ENCODE measurements at places on chromosomes 6 and 20. TPM values are rescaled to one million over a fixed set of nuclear protein-coding genes. Genes with fewer than 3 reads are reported as not detected.

DNA sequence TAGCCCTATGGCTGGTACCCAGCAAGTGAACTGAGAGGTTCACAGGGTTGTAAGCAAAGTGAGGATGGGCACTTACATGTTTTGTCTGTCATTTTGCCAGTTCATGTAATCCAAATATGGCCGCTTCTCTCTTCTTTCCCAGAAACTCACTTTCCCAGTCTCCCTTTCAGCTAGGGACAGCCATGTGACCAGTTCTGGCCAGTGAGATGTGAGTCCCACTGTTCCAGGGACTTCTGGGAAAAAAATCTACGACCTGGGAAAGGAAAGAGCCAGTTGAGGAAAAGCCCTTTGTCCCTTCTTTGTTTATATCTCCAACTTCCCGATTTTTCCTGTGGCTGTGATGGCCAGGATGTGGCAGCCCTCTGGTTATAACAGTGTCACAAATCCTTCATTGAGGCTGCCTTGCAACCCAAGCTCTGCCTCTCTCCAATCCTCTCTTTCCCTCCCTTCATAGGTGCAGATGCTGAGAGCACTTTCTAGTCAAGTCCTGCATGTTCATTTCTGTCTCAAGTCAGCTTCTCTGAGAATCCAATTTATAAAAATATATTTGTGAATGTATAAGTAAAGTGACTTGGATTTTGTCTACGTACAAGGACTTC is 148.6 kb upstream of the ZFP64 start:
- no peak for DNase-seq

GRCh38 chr6:41247288-41247865 is 19.2 kb downstream of the TREML4 start:
- DNase-seq, result no peak

GRCh38 chr20:44500221-44500620 is 21.6 kb downstream of the SERINC3 start:
- no peak for DNase-seq

DNA sequence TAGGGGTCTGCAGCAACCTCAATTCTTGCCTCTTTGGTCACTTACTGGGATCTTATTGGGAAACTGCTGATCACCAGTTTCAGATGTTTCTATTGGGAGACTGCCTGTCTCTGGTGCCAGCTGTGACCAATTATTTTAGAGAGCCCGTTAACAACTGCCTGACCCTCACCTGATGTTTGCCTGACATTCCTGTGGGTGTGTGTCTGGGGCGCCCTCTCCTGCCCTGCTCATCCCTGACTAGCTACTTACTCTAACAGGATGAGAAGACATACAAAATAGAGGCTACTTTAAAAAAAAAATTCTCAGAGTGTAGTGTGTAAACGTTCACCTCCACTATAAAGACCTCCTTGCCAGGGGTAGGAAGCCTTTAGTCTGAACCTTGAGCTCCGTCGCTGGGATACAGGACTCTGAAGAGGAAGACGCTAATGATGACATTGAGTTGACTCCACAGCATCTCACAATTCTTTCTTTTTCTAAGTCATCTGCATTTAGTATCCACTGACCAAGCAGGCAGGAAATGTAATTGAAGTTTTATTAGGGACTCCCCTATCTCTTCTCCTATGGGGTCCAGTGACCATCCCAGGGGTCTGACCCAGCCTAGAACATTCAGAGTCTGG is 54.6 kb upstream of the DDR1 start:
- DNase-seq, result no peak

GRCh38 chr20:328027-328974 is 2.9 kb downstream of the SOX12 start:
- DNase-seq, result no peak

DNA sequence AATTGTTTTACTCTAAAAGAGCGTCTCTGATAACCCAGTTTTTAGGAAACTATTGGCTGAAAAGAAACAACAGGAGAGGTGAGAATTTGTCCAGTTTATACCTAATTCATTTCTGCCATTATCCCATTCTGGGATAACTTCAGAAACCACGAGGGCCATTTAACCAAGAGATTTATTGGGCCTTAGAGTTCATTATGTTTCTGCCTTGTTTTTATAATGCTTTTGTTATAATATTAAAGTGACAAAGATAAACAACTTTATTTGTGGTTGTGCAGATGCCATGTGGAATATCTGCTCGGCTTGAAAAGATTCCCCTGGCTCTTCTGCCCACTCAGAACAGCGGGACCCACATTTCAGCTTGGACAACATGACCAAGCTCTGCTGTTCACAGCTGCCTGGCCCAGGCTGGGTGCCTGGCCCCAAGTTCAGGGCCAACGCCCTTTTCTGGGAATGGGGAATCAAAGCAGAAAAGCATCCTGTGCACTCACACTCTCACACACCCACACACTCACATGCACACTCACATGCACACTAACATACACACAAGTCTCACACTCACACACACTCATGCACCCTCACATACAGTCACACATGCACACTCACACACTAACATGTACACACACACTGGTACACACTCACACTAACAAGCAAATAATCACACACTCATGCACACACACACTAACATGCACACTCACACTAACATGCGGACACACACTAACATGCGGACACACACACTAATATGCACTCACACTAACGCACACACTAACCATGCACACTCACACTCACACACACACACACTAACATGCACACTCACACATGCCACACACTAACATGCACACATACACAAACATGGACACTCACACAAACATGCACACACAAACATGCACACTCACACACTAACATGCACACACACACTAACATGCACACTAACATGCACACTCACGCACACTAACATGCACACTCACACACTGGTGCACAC is 86.7 kb upstream of the NEDD9 start:
- DNase-seq, result no peak

DNA sequence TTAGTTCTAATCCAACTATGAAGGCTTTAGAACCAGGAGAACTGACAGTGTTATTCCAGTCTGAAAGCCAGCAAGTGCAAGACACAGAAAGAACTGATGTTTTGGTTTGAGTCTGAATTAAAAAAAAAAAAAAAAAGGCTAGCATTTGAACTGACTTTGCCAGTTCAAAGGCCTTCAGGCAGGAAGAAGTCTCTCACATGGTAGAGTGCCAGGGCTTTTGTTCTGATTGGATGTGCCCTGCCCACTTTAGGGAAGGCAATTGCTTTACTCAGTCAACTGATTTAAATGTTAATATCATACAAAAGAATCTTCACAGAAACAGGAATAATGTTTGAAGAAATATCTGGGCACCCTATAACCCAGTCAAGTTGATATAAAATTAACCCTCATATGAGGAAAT is 212.2 kb downstream of the HIVEP2 start:
- no peak for DNase-seq

- no peak for DNase-seq
These were observed 241.8 kb downstream of the ADGRG6 start for GRCh38 chr6:142543606-142544005.

GRCh38 chr20:49045440-49046086 is 549 bp upstream of the CSE1L start:
- peak; percentile 59 for DNase-seq

Gene NEURL2
- total RNA-seq, result 1.3 TPM

Gene FAM209B
- 0.45 TPM for total RNA-seq

Gene PKIB
- 0.76 TPM for total RNA-seq

Gene RIN2
- not detected for total RNA-seq

Gene HRH3
- total RNA-seq, result not detected

Gene RNF217
- total RNA-seq, result 0.52 TPM

Gene NKAPL
- not detected for total RNA-seq

Measured in activated CD8-positive, alpha-beta T cell treated with anti-CD3 and anti-CD28 coated beads, Interleukin-2, amount 10 ng/mL, durations not matched to agents 7 days and 5 days (primary cell).